Bladder microvascular endothelial cell (primary cell): ENCODE measurements at places on chromosomes 4 and X. TPM values are rescaled to one million over a fixed set of nuclear protein-coding genes. Genes with fewer than 3 reads are reported as not detected.

Gene CLOCK
- 14.7 and 29.4 TPM in 2 replicates for total RNA-seq

Gene PAGE4
- not detected in 2 replicates for total RNA-seq

Gene MAGEA8
- total RNA-seq: not detected in 2 replicates

Gene CXorf65
- not detected in 2 replicates for total RNA-seq

Gene TCEAL3
- 8.3 and 8.5 TPM in 2 replicates for total RNA-seq

Gene CTAG1B
- total RNA-seq: not detected in 2 replicates

Gene LNX1
- 1.6 and 8.6 TPM in 2 replicates for total RNA-seq

Gene TLR3
- total RNA-seq: 1.6 and 1.9 TPM in 2 replicates

Gene FGF13
- total RNA-seq: 10.5 and 80.9 TPM in 2 replicates

Gene ETNPPL
- not detected in 2 replicates for total RNA-seq

Gene F9
- total RNA-seq: not detected in 2 replicates

Gene RRAGB
- total RNA-seq: 19.8 and 29.6 TPM in 2 replicates

Gene SMARCA1
- 14.2 and 31.3 TPM in 2 replicates for total RNA-seq

Gene RENBP
- total RNA-seq: 16.5 and 28.8 TPM in 2 replicates

Gene GRIA3
- total RNA-seq: 0.32 TPM in 1 of 2 replicates, not detected in the other

Gene ZMAT1
- 0.81 and 2.5 TPM in 2 replicates for total RNA-seq
